ENCODE measurements at places on chromosomes 1 and 21.

- DNase-seq, result no peak
Observed at GRCh38 chr1:81340239-81340638, 460.5 kb upstream of the ADGRL2 start.

DNA sequence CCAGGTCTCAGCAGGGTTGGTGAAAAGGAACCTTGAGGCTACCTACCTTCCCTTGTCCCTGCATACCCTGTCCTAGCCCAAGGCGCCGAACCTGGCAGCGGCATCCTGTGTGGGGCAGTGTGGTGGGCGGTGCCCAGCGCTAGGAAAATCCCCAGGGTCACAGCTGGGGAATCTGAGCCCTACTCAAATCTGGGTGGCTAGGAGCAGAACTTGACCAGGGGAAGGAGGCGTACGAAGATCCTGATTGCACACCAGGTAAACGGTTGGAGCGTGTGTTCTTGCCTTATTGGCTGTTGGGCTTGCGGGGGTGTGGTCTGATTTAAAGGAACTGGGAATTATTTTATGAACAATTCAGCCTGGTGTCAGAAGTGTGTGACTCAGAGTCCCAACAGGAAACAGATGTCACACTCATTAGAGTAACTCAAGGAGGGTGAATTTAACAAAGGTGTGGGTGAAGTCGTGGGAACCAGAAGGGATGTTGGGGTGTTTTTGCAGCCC is 118.6 kb downstream of the LRIG2 start:
- DNase-seq, result no peak

- no peak for DNase-seq
Observed at GRCh38 chr1:203744075-203744972, 20.7 kb upstream of the LAX1 start.

DNA sequence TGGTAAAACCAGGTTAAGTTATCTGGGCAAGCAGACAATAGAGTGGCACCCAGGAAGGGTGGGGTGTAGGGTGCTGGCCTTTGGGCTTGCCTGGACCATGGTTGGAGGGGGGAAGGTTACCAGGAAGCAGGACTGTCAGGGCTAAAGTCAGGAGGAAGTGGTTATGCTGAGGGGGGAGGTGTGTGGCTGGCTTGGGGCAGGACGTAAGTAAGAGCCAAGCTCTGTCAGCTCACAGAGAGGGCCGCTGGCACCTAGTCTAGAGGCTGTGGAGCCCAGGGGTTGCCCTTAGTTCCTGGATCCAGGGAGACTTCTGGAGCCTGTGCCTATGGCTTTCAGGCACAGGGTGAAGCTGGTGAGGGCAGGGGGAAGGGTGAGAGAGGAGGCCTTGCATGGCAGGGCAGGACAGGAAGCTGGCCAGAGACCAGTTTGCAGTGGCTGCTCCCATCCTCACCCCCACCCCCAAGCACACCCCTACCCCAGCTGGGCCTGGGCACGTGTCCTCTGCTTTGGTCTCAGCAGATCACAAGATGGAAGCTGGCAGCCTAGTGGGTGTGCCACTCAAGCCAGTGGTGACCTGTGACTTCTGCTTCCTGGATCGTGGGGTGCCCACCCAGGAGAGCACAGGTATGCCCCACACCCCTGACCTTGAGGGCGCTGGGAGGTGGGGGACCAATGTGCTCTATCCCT is 20.5 kb upstream of the SMYD3 start:
- no peak for DNase-seq

Data from SIG-M5 (cell line).